Stimulated activated CD4-positive, alpha-beta T cell treated with anti-CD3 and anti-CD28 coated beads, Interleukin-1b, Interleukin-23, amount 100 ng/mL, for 1 hour (primary cell): ENCODE measurements at places on chromosomes 5 and 9.
A peak's percentile ranks its signal among the peaks of the same experiment; 100 is the strongest.

GRCh38 chr5:72248410-72248981 lies 71.5 kb downstream of the MRPS27 start:
- no peak for DNase-seq

- DNase-seq, result no peak
Measured at GRCh38 chr9:100534401-100534800, 43.5 kb upstream of the CAVIN4 start.

GRCh38 chr9:123662057-123662776 lies 267.7 kb downstream of the DENND1A start:
- DNase-seq, result no peak

DNA sequence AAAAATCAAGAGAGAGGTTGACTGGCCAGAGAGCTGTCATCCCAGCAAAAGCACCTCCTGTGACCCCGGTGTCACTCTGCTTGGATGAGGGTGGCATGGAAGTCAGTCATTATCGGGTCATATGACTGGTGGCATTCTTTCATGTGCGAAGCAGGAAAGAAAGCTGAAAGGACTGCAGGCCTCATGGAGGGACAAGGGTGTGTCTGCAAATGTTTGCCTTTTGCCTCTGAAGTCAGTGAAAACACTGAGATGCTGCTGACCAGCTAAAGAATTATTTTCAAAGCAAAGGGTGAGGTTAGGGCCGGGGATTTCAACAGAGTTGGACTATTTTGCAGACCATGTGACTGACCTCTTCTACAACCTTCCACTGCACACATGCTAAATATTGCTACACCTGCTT lies 298.3 kb downstream of the CSNK1G3 start:
- no peak for DNase-seq

DNA sequence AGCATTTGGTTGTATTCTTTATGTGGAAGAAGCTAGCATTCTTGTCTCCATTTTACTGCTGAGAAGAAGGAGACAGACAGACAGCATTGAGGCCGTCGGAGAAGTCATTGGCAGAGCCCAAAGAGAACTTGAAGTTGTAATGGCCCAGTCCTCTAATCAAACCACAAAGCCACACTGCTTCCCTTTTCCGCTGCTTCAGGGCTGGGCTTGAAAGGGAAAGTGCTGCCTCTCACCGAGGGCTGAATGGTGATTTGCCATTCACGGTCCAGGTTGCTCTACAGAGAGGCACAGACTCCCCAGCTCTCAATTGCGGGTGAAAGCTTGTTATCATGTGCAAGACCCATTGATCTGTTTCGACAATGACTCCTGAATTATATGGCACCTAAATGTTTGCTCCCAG lies 25.6 kb upstream of the POU4F3 start:
- DNase-seq, result no peak

GRCh38 chr9:113657765-113658544 lies 194.4 kb downstream of the RGS3 start:
- peak; percentile 72 for DNase-seq

DNA sequence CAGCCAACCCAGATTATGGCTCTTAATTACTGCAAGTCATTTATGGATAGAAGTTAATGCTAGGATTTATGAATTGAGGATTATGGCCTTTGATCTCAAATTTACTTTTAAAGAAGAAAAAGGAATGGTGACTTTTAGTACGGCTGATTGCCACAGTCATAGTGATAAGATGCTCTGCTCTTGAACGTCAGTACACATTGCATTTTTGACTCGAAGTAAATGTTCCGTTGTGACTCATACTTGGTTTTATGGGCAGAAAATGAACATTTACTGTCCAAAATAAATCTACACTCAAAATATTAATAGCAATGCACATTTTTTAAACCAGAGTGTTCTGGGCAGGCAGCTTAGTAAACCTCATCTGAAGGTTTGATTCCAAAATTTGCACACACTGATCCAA lies 830 bp downstream of the ADAMTSL1 start:
- DNase-seq, result no peak

GRCh38 chr5:61802456-61802855 lies 470.4 kb downstream of the ZSWIM6 start:
- DNase-seq, result no peak

- DNase-seq, result no peak
Measured at GRCh38 chr5:31413030-31413812, 118.7 kb downstream of the DROSHA start.

DNA sequence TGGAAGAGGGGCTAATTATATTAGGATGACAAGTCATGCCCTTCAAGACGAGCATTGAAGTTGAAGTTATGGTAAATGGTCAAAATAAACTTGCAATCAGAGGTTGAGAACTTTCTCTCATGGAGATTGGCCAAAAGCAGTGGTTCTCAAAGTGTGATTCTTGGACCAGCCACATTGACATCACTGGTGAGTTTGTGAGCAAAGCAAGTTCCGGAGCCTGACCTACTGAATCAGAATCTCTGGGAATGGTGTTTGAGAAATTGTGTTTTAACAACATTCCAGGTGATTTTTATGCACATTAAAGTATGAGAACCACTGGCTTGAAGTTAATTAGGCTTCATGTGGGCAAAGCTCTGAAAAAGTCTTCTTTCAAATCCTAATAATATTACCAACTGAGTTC lies 403.5 kb downstream of the ZSWIM6 start:
- no peak for DNase-seq

DNA sequence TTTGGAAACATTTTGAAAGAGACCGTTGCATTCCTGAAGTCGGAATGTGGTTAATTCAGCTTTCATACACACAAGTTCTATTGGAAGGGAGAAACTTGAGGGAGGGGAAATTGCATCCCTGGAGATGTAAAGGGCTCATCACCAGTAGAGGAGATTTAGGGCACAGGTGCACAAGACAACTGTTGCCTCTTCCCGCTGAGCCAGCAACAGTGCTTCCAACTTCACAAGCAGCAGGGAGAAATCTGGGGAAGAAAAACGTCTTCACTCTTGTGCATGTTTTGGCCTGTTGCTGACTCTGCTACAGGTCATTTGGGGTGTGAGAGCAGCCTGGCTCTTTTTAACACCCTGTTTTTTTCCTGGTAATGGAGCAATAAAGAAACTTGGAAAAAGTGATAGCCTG lies 277.9 kb downstream of the GAS1 start:
- no peak for DNase-seq

GRCh38 chr9:116837018-116837989 lies 150.2 kb downstream of the TRIM32 start:
- no peak for DNase-seq

DNA sequence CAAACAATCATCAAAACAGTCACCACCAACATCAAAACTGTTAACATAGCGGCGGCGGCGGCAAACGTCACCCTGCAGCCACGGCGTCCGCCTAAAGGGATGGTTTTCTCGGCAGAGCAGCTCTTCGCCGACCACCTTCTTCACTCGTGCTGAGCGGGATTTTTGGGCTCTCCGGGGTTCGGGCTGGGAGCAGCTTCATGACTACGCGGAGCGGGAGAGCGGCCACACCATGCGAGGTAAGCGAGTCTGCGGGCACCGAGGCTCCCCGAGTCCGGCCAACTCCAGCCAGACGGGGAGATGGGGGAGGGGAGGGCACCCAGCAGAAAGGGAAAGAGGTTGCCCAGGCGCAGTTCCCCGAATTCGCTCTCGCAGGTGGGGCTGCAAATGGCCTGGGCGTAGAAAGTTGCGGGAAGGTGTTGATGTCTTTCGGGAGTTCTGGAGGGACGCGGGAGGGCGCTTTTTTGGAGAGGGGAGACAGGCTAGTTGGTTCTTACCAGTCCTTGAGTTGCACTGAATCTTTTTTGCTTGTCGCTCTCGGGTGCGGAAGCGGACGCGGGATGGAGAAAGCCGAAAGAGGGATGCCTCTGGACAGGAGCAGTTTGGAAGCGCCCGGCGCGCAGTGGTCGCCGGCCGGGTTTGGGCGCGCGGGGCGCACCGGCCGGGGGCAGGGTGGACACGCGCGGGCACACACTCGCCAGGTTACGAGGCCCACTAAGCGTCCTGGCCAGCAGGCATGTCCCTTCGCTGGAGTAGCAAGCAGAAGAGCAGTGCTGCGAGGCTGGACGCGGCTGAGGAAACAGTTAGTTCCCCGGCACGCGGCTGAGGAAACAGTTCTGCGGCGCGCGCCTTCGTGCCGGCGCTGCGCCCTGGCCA lies 849 bp downstream of the RORB start:
- no peak for DNase-seq

- DNase-seq, result no peak
Measured at GRCh38 chr5:3118340-3118739, 366.9 kb upstream of the IRX2 start.

DNA sequence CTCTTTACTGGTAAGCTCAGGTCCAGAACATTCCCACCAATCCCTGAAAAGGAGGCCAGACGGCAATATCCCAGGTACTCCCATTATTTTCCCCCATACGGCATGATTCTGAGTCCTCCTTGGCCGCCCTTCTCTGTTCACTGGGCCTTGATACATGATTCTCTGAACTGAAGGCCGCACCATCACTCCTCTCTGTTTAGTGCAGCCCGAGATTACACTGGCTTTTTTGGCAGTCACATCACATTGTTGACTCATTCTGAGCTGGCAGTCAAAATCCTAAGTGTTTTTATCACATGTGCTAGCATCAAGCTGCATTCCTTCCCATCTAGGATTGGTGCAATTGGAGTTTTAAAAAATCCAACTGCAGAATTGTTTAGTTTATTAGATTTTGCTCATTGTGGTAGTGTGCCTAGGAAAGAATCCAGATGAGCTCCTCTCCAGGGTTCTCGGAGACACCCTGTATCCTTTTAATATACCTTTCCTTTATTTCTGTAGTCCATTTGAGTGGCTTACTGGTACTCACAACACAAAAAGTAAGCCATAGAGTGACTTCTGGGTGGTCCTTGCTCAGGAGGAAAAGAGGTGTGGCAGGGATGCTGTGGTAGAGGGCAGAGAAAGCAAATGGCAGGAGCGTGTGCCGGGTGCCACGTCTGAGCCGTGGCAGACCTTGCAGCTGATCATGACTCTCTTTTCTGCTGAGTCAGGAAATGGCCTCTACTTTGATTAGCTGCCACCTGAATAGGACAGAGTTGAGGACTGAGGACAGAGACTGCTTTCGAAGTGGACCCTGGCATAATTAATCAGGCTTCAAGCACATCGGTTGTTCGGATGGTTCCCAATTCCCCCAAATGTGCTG lies 121.1 kb upstream of the IL12B start:
- DNase-seq, result no peak

DNA sequence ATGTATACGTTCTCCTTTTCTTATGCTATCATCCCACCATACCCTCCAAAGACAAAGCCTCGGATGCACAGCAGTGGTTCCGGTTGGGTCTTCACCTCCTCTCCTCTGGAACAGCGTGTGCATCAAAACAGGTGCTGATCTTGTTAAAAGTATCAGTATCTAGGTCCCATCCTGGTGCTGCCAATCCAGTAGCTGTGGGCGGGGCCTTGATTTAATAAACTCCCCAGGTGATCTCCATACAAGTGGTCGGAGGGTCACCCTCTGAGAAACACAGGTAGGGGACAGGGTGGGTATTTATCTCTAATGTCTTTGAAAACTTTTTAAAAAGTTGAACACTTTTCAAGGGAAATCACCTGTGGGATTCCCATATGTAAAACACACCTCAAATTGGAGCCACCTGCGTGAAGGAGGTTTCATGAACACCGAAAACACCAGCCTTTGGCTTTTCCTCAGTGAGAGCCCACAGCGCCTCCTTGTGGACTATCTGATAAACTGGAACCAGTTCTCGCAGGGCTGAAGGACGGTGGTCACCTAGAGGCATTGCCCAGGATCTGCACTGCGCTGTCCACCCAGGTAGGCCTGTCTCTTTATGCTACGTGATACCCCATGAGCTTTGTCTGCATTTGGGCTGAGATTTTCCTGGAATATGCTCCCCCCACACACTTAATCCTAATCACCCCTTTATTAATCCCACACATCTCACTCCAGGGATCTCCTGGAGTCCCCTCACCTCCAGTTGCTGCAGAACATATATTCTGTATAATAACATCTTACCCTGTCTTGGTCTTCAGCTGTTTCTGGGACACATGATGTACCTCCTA lies 80.5 kb upstream of the EPB41L4B start:
- DNase-seq, result no peak

GRCh38 chr9:131402738-131403492 lies 9.0 kb downstream of the PRRC2B start:
- no peak for DNase-seq

- no peak for DNase-seq
Measured at GRCh38 chr9:92642041-92642451, 27.9 kb downstream of the IPPK start.

- DNase-seq, result no peak
Measured at GRCh38 chr5:150419630-150420270, 7.0 kb upstream of the CD74 start.

DNA sequence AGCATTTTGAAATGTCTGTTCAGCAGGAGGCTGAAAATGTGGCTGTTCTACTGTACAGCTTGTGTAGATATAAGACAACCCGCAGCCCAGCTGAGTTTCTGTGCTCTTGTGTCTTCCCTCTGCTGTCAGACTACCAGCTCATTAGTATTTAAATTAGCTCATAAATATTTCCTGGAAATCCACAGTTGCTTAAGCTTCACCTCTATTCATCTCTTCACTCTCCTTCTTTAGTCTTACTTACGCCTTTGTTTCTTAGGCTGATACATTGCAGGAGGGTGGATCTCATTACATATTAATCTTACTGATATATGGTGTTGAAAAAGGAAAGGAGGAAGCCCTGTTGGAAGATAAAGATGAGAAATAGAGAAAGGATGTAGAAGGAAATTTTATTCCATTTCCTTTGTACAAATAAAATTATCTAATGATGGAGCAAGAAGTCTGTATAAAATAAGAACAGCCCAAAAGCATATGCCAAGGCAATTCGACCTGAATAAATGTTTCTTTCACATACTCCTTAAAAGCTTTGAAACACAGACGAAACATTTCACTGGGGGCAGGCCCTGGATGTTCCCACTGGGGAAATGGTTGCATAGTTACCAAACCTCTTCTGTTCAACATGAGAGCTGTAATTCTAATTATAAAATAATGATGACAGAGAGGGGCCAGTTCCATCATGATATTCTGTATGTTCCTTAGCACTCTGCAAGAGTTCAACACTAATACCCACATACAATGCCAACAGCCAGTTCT lies 111.8 kb upstream of the APC start:
- no peak for DNase-seq

DNA sequence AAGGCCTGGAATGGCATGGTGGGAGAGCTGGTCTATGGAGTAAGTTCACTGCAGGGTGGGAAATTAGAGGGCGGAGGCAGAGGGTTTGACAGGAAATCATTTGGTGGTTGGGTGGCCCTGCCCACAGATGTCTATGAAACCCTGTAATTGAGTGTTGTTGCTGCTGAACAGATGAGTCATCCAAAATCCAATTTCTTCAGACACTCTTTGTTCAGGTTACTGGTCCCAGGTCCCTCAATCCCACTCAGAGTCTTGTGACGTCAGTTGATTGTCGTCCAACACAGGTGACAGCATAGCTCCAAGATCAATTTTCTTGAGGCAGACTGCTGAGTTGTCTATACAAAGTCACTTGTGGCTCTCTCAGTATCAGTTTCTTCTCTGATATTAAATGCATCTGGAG lies 208.6 kb downstream of the GRIA1 start:
- DNase-seq, result no peak
